ENCODE measurements at places on chromosomes 2 and 18.

DNA sequence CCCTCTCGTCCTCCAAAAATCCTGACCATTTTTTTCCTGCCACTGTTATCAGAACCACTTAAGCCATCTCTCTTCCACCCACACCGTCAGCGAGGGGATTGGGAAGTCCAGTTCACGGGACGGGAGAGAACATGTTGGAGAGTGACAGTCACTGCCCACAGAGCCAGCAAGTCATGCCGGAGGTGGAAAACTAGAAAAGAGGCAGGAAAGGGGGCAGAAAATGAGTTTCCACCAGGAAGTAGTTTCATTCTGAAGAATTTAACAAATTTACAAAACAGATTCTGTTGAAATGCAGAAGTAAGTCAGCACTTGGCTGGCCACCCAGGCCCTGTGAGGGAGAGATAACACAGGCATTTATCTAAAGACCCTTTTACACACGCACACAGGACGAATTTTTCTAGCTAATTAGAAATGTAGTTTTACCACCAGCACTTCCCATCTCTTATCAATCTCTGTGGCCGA is 431.3 kb downstream of the TSN start:
- no peak for DNase-seq

DNA sequence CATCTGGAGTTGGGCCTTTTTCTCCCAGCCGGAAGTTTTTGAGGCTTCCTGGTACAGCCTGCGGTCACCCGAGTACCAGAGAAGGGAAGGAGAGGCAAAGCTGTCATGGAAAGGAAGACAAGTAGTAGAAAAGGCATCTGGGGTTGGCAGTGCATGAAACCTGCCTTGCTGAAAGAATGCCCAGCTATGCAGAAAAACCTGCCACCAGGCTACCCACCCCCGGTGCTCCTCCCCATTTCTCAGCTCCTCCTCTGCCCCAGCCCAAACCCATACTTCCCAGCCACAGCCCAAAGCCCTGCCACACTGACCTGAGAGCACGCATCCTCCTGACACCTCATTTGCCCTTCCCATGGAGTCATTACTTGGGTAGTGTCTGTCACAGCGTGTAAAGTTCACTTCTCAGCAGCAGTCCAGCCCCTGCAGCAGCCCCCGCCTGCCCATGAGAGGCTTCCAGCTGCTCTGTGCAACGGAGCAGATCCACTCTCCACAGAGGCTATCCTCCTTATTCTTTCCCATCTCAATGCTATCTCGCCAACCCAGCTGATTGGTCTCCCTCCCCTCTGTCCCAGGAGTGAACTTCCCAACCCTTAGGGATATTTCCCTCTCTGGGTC is 40.4 kb upstream of the MAL start:
- DNase-seq = no peak

DNA sequence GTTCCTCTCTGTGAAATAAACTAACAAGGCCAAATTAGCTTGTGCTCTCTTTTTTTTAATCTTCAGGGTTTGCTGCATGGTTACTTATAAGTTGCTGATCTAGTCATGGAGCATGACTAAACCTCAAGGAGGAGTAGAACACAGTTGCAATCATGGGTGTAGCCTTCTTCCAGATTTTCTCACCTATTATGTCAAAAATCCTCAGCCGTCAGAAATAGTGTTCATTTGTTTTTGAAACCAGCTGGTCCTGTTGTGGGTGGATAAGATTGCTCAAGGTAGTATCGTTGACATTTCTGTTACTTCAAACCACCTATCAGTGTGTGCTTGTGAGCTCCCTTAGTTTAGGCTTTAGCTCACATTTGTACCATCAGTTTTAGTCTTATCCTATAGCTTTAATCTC is 11.2 kb downstream of the RELCH start:
- DNase-seq = no peak

DNA sequence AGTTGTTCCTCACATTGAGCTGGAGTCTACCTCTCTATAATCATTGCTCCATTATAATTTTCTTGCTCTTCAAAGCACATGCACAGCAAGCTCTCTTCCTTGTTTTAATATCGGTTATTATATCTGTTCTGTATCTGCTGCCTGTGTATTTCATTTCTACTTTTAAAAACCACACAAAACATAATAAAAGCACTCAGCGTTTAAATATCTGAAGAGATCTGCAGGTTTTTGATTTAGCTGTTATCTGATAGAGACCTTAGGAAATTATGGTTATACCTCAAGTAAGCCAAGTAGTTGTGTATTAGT is 49.0 kb downstream of the SERPINB7 start:
- DNase-seq = no peak

GRCh38 chr2:27509326-27509725 is 12.7 kb downstream of the GCKR start:
- DNase-seq = no peak

GRCh38 chr2:178517496-178517895 is 37.2 kb downstream of the PLEKHA3 start:
- no peak for DNase-seq

DNA sequence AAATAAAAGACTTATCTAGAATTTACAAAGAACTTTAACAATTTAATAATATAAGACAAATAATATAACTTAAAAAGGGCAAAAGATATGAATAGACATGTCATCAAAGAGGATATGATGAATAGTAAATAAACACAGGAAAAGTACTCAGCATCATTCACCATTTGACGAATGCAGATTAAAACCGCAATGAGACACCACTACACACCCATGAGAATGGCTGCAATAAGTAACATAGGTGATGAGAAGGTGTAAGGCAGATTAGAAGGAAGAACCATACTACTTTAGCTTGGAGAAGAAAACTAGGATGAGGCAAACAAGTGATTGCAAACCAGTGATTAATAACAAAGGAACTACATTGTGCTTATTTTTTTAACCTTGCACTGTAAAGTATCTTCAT is 152.0 kb downstream of the CYRIA start:
- DNase-seq = no peak
